ENCODE measurements at places on chromosomes 3 and 15.

- DNase-seq: no peak
These were observed 258.6 kb upstream of the KCNMB2 start for GRCh38 chr3:178277605-178278004.

DNA sequence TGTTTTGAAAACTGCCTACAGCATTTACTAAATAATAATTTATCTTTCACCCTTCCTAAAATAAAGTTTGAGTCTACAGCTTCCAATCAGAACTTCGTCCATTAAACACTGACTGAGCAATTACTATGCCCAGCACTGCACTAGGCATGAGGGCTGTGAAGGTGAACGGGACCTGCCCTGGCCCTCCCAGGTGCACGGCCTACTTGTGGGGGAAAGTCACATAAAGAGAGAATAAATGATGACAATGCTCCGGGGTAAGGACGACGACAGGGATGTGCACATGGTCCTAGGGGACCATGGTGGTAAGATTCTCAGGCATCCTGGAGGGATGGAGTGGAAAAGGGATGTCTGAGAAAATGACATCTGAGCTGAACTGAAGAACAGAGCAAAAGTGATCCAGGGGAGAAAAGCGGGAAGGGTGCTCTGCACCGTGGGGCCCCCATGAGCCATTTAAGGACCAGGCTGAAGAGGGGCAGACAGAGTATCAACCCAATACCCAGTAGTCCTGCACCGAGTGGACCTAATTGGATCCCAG is 11.5 kb downstream of the PLA2G4F start:
- DNase-seq: no peak

GRCh38 chr3:115085197-115085865 is 61.8 kb downstream of the ZBTB20 start:
- peak; percentile 41 for DNase-seq

DNA sequence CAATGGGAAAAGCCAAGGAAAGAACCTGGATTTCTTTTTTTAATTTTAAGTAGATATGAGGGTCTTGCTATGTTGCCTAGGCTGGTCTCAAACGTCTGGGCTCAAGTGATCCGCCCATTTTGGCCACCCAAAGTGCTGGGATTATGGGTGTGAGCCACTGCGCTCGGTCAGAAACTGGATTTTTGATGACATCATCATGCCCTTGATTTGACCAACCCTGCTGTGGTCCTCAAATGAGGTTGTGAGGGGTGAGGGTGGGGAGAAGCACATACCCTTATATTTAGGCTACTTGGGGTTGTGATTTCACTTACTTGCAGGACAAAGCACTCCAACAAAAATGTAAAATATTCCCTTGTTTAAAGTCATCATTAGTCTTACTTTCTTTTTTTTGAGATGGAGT is 70.4 kb downstream of the C3orf38 start:
- DNase-seq: no peak

- no peak for DNase-seq
These were observed 64.1 kb upstream of the HEG1 start for GRCh38 chr3:125119752-125120378.

DNA sequence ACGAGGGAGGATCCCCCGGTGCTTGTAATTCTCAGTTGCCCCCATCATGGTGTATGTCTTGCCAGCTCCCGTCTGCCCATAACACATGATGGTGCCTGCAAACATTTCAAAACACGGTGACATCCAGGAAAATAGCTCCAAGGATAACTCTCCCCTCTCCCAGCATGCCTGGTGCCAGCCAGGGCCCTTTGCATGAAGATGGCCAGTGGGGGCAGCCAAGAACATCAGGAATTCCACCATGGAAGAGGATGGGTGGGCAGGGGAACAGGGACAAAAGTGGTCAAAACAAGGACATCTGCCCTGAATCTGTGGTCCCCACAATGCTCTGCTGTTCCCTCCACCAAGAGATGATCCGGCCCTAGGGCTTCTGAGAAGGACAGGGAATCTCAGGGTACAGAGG is 9.0 kb downstream of the KIF9 start:
- DNase-seq: no peak

DNA sequence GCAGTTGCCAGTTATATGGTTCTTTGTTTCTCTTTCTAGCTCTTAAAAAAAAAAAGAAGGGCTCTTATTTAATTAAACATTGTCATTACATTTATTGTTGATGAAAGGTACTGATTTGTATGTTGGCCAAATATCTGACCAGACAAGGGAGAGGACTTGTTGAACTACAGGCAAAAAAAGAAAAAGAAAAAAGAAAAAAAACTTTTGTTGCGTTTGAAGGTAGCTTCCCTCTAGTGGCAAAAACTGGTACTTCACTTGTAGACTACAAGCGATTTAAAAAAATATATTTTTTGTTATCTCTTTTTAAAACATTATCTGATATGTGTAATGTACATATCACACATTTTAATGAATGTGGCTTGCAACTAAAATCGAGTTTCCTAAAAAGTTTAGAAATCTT is 280.6 kb downstream of the ROBO2 start:
- peak; percentile 70 for DNase-seq
